ENCODE measurements at places on chromosomes 1 and 21.

GRCh38 chr1:226656601-226657277, 82.3 kb downstream of the ITPKB start:
- DNase-seq, result peak; percentile 50

DNA sequence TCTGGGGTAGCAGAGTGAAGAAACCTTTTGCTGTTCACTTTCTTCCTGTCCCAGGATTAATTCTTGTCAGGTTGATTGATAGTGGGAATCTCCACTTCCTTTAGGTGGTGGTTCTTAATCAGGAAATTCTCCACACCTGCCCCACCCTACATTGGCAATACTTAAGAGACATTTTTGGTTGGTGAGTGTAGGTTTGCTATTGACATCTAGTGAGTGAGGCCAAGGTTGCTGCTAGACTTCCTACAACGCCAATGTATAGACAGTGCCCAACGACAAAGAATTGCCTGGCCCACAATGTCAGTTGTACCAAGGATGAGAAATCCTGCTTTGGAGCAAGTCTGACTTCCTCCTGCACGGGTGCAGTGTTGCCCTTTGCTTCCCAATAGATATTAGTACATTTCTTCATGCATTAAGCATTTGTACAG, 38.5 kb downstream of the MAP3K7CL start:
- no peak for DNase-seq

GRCh38 chr1:156295391-156295947, at the start of gene GLMP:
Gene GLMP, minus strand, starts transcription at chr1:156295679. Its CDS starts 34 bp downstream, at chr1:156295645.
- DNase-seq, result no peak

DNA sequence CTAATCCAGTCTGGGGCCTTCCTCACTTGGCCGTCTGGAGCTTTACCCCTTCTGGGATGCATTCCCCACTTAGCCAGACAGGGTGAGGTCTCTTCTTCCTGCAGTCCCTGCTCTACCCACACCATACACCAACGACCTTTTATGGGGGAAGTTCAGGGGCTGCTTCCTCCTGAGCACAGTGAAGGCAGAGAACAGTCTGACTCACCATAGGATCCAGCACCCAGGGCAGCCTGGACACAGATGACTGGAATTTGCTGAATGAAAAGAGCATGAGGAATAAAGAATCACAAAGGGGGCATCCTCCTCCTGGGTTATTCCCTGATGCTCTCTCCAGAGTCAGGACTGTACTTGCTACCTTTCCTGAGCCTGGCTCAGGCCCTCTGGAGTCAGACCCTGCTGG, 4.6 kb upstream of the FOXE3 start:
- DNase-seq, result no peak

DNA sequence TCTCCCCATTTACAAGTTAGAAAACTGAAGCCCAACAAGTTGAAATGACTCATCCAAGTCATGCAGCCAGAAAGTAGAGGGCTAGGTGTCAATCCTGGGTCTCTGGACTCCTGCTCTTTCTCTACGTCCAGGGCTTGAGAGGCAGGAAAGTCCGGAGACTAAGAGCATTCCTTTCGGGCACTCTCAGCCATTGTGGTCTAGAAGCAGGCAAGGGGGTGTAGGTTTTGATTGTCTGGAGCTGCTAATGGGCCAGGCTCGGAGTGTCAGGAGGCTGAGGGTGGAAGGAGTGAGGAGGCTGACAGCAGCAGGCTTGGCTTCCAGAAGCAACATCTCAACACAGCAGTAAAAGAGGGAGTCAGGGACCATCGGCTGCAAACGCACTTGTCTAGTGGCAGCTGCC, 107.6 kb upstream of the KLHDC7A start:
- DNase-seq, result no peak

DNA sequence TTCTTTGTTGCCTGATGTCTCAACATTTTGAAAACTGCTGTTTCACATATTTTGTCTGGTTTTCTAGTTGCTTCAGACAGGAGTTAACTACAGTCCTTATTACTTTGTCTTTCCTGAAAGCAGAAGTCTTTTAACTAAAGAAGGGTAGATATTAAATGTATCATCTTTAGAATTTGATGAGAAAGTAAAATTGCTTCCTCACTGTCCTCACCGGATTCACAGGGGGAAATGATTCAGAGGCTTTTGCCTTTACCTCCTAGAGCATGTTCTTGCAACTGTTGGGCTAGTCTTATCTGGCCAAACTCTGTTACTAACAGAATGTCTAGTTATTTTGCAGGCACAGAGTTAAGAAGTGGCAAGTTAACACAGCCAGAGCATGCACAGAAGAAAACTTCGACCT, 107.2 kb upstream of the VAV3 start:
- no peak for DNase-seq

DNA sequence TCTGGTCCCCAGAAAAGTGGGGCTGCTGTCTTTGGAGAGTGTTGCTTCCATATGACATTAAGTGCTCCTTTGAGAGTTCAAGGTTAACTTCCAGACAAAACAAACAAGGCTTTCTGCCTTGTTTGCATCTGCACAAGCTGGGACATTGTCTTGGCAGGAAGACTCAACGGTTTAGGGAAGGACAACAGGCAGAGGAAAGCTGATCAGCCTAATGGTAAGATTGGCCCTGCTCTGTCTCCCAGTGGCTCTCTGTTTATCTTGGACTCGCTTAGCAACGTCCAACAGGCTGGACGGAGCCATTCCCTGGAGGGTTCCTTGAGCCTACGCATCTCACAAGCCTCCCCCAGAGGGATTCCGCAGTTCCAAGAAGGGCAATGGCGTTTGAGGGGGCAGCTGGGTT, 62.2 kb upstream of the SLC44A3 start:
- DNase-seq, result no peak

DNA sequence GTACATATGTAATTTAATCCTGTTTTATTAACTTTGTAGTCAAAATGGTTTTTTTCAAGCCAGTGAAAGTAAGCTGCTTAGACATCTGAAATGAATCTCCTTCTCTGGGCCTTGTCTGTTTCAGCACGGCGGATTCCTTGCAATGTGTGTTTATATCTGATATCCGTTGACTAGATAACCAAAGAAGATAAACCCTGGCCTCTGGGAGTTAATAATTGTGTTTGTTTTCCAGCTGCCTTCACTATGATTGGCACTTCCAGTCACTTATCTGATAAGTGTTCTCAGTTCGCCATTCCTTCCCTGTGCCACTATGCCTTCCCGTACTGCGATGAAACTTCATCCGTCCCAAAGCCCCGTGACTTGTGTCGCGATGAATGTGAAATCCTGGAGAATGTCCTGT, 63.5 kb upstream of the UBE2U start:
- no peak for DNase-seq

DNA sequence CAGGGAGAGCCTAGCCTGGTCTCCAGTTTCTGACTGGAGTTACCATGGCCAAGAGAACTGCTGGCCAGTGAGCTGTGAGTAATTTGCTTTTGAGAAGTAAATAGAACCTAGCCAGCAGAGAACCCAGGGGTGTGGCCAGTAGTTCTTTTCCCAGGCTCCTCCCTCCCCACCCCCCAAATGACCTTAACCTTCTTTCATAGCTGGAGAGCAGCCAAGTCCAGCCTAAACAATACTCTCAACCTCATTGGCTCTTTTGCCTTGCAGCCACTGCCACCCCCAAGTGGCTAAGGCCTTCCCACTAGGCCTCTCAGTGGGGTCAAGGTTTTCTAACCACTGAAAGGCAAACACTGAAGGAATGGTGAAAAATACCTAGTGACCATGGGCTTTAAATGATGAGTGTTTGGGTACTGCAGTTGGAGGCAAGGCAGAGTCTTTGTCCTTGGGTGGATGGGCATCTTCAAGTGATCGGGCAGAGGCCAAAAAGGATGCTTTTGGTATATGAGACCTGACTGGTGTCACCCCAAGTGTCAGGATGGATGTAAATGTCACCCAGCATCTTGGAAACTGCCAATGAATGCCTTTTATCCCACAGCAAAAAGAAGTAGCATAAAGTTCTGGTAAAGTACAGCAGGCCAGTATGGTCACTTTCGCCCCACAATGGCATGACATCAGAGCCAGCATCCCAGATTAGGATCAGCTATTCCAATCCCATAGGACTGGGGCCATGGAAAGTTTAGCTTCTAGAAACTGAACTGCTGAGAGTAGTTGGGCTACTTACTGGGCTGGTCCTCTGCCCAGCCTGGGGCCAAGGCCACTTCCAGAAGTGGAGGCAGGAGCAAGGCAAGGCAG, 3.5 kb upstream of the PIGV start:
- DNase-seq, result no peak

- no peak for DNase-seq
These were observed 4.4 kb downstream of the SUCO start for GRCh38 chr1:172537366-172537765.

- DNase-seq, result no peak
These were observed 15.0 kb upstream of the LEMD1 start for GRCh38 chr1:205436776-205437410.

DNA sequence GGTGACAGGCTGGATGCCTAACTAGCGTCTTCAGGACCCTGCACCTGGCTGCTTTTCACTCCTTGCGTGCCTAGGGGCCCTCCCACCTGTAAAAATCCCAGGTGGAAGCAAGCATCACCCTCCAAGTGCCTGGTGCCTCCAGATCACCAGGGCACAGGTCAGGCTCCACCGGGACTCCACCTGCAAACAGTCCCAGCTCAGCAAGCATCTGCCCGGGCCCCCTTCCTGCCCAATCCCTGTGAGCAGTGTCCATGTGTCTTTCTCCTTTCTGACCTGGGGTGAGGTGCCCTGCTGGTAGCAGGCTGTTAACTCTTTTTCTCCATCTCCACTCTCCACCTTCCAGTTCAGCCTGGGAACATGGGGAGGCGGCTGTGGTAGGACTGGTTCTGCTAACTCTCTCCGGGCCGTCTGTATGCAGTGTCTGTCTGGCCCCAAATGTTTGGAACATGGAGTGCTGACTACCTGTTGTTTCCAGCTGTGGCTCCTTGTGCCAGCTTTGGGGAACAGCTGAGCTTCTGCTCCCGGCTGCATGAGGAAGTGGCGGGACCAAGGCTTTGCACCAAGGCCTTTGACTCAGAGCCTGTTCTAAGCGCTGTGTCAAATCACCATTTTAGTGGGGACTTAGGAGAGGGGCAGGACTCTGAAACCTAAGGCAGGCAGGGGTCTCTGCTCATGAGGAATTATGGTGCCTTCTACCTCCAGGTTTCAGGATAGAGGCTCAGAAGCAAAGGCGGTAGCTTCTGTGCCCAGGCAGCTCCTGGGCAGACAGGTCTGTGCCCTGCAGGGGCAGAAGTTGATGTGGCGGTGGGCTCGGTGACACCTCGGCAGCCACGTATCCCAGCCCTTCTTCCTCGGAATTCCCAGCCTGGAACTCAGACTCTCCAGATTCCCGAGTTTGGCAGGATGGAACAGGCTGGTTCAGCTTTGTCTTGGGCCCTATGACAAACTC, 5.5 kb downstream of the GPR137B start:
- no peak for DNase-seq

DNA sequence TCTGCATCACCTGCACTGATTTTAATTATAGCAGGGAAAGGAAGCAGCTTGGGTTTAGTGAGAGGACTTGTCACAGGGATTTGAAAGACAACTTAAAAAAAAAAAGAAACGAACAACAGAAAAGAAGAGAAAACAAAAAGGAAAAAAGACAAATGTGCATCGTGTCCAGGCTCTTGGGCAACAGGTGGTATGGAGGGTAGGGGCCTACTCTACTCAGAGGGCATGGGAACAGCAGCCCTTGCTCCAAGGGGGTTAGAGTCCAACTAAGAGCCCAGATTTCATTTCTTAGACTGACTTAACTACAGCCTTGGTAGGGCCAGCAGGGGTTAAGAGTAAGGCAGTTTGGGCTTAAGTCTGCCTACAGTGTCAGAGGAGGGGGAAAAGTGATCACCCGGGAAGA, 15.3 kb upstream of the EXOSC10 start:
- no peak for DNase-seq

GRCh38 chr1:62599044-62599443, 1.7 kb downstream of the ANGPTL3 start:
- DNase-seq, result no peak

GRCh38 chr1:35847935-35848565, 35.0 kb upstream of the AGO1 start:
- no peak for DNase-seq

DNA sequence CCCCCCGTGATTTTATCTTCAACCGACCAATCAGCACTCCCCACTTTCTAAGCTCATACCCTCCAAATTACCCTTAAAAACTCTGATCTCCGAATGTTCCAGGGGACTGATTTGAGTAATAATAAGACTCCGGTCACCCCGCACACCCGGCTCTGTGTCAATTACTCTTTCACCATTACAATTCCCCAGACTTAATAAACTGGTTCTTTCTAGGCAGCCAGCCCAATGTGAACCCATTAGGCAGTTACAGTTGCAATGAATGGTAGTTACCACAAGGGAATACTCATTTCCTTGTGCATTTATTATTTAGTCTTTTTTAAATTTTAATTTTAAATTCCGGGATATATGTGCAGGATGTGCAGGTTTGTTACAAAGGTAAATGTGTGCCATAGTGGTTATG, 177.9 kb downstream of the HFM1 start:
- no peak for DNase-seq

GRCh38 chr1:175870217-175870616, 126.8 kb upstream of the TNR start:
- DNase-seq, result no peak

DNA sequence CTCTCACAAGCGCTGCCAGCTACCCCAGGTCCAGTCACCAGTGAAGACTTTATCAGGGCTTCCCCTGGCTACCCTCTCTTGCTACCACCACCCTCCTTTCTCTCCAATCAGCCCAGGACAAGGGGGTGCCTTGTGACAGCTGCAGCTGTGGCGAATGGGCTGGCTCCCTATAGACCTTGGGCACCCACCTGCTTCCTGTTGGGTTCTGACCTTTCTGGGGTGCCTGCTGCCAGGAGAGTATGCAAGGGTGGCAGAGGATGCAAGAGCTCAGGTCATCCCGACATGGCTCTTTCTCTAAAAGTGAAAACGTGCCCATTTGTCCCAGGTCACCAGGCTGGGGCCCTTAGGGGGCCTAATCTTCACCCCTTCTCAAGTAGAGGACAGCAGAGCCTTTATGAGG, 6.6 kb downstream of the KLHDC8A start:
- DNase-seq, result no peak

- DNase-seq, result no peak
These were observed 29.3 kb upstream of the FASLG start for GRCh38 chr1:172629638-172630037.

DNA sequence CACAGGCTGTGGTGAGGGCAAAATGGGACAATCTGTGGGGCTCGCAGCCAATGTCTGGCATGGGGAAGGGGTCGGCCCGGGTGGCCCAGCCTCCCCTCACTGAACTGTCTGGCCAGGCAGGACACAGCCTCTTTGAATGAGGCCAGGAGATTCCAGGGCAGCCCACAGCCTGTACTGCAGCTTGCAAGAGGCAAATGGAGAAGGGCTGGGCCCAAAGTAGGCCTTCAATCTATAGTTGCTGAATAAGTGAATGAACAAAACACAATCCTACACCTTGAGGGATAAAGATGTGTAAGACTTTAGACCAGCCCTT, 23.2 kb downstream of the SLC27A3 start:
- DNase-seq, result no peak

GRCh38 chr21:17732306-17732705, 86.8 kb downstream of the C21orf91 start:
- no peak for DNase-seq

DNA sequence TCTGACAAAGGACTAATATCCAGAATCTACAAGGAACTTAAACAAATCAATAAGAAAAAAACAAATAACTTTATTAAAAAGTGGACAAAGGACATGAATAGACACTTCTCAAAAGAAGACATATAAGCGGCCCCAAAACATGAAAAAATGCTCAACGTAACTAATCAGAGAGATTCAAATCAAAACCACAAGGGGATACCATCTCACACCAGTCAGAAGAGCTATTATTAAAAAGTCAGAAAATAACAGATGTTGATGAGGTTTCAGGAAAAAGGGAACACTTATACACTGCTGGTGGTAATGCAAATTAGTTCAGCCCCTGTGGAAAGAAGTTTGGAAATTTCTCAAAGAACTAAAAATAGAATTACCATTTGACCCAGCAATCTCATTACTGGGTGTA, 102.2 kb downstream of the COL24A1 start:
- DNase-seq, result no peak

All from thoracic aorta (tissue), 2 donors.